ENCODE measurements at places on chromosomes 3 and 15.

DNA sequence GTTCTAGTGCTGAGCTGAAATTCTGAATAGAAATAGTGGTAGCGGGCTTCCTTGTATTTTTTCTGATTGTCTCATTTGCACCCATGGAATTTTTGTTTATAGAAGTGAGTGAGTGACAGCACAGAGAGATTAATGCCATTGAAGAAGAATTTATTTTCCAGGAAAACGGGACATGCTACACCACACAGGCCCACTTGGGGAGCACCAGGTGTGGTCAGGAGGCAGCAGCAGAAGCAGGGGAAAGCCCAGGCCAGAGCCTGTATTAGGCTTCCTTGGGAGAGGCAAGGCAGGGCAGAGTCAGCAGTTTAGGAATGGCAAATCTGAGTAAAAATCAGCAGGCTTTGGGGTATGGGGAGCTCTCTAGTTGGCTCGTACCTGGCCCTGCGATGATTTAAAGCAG lies 88.4 kb upstream of the ATP11B start:
- DNase-seq, result no peak

DNA sequence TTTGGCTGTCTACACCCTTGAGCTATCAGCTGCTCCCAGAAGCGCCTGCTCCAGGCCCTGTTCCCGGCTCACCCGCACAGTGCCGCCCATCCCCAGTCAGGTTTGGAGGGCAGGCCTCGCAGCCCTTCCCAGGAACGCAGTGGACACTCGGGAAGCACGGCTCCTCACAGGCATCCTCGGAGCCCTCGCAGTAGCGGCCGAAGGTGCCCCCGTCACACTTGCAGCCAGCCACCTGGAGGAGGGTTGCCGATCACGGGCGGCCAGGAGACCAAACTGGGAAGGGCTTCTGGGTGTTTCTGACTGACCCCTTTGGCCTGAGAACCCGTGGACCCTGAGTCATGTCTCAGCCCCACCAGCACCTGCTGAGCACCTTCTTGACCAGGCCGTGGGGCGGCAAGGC lies 33.4 kb downstream of the MUC20 start:
- DNase-seq, result no peak

DNA sequence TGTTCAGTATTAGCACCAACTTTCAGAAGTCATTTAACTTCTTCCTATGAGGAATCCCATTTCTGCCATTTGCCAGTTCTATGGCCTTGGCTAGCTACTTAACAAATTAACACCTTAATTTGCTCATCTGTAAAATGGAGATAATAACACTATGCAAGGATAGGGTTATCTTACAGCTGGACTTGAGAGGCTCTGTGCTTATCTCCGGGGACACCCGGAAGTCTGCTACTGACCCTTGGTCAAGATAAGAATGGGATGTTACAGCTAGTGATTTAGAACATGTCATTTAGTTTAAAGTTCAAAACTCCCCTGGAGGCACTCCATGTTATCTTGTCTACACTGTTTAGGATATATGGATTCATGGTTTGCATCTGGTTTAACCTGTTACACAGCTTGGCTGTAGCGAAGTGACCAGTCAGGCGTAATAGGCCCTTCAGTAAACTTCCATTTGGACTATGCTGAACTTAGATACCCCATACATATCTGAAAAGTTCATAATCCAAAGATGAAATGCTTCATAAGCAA lies 156.0 kb upstream of the CD96 start:
- no peak for DNase-seq

DNA sequence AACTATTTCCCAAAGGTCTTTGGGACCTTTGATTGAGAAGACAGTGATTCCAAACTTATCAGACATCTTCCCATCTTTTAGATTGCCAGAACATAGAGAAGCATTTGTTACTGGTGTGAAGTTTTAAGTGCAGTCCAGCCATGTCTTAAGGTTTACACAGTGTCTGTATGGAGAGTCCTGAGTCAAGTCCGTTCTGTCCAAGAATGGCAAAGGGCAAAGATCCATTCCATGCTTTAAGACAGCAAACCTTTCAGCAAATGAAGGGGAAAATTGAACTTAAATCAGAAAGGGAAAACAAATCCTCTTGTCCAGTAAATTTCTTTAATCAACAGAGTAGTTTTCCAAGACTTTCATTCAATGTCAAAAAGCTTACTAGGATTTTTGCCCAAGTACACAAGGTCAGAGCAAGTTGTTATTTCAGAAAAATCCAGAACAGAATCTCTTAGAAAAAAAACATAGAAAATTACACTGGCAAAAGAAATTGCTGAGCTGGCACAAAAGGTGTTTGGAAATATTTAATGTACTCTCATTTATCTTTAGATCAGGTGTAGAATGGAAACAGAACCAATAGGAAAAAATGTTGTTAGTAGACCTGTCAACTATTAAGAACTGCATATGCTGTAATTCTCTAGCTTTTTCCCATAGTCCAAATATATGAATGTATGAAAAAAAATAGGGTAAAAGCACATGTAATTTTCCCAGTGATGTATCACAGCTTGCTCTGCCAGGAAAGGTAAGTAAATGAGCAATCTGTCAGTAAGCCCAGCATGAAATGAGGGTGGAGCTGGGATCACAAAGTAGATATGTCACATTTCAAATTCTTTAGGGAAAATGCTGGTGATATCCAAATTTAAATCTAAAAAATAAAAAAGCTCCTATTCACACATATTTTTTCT lies 1099.9 kb downstream of the TUSC7 start:
- DNase-seq, result no peak

- no peak for DNase-seq
Measured at GRCh38 chr15:42045211-42045615, 24.4 kb upstream of the PLA2G4E start.

- no peak for DNase-seq
Measured at GRCh38 chr3:60708191-60708975, 542.9 kb downstream of the FHIT start.

- DNase-seq, result no peak
Measured at GRCh38 chr3:49278548-49278947, 1.5 kb upstream of the C3orf62 start.

GRCh38 chr15:91578511-91578910 lies 275.0 kb upstream of the SLCO3A1 start:
- no peak for DNase-seq

GRCh38 chr15:58766290-58766689 lies 4.8 kb upstream of the MINDY2 start:
- no peak for DNase-seq

DNA sequence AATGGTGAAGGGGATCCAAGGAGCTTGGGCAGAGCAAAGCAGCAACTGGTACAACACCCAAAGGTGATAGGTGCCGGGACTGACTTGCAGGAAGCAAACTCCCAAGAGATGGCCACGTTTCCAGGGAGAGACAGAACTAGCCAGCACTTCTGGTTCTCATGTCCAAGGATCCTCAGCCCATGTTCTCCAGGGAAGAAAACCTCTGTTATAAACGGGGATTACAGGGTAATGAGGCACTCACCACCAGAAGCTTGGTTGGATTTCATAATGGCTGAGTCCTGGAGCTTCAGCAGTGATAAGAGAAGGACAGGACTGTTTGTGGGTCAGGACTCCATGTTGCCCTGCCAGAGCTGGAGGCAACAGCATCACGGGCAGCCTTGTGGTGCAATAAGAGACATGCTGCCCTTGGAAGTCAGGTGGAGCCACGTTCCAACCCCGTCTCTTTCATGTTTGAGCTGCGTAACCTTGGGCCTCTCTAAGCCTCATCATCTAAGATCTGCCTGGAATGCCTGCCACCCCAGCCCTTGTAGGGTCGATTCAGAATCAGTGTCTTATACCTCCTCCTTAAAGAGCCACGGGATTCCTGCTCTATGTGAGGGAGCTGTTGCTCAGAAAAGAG lies 181.0 kb downstream of the ABHD5 start:
- no peak for DNase-seq

GRCh38 chr3:97983933-97984491 lies 11.8 kb upstream of the RIOX2 start:
- no peak for DNase-seq

- DNase-seq, result no peak
Measured at GRCh38 chr3:8359133-8359532, 142.5 kb upstream of the LMCD1 start.

GRCh38 chr15:75195122-75195765 lies 6.4 kb upstream of the C15orf39 start:
- DNase-seq, result peak; percentile 90

- no peak for DNase-seq
Measured at GRCh38 chr3:99317201-99317600, 321.2 kb upstream of the COL8A1 start.

GRCh38 chr3:172276103-172276502 lies 172.2 kb downstream of the GHSR start:
- DNase-seq, result no peak

GRCh38 chr15:57890351-57890750 lies 175.2 kb downstream of the ALDH1A2 start:
- no peak for DNase-seq

DNA sequence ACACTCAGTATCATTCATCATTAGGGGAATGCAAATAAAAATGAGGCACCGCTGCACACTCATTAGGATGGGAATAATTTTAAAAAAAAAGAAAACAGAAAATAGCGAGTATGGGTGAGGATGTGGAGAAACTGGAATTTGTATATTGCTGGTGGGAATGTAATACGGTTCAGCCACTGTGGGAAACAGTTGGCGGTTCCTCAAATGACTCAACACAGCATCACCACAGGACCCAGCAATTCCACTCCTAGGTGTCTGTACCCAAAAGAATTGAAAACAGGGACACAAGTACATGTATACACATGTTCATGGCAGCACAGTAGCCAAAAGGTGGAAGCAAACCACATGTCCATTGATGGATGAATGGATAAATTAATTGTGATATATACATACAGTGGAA lies 35.2 kb upstream of the RFTN1 start:
- DNase-seq, result no peak

- no peak for DNase-seq
Measured at GRCh38 chr3:64888840-64889392, 201.1 kb upstream of the ADAMTS9 start.

GRCh38 chr3:71641674-71642073 lies 58.1 kb upstream of the FOXP1 start:
- DNase-seq, result no peak
